ENCODE measurements at places on chromosomes 5 and 9.

GRCh38 chr9:130825351-130825651, 9.8 kb upstream of the ABL1 start:
- DNase-seq: no peak

DNA sequence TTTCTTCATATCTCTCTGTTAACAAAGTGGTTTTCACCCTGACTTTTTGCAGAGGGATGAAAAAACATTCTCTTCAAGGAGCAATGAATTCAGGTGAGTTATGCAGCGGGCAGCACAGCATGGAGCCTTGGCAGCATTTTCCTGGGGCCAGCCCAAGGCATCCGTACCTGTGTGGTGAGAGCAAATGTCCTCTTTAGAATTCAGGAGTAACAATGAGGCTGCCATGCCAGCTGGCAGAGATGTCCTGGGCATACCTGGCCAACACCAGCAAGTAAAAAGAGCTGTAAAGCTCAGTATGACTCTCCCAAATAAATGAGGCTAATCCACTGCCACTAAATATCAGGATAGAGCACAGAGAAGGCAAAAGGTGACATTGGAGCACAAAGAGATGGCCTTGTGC, 277.6 kb upstream of the TRPC7 start:
- DNase-seq: no peak

- no peak for DNase-seq
These were observed 60.5 kb upstream of the EDIL3 start for GRCh38 chr5:84445049-84445685.

DNA sequence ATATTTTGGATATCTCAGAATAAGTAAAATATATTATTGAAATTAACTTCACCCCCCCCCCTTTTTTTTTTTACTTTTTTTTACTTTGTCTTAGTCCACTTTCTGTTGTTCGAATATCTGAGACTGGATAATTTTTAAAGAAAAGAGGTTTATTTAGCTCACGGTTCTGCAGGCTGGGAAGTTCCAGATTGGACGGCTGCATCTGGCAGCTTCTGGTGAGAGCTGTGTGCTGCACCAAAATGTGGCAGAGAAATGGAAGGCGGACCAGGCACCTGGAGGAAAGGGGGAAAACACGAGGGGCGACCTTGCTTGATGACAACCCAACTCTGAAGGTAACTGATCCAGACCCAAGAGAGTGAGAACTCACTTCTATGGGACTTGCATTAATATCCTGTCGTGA, 5.6 kb upstream of the GMCL2 start:
- no peak for DNase-seq

DNA sequence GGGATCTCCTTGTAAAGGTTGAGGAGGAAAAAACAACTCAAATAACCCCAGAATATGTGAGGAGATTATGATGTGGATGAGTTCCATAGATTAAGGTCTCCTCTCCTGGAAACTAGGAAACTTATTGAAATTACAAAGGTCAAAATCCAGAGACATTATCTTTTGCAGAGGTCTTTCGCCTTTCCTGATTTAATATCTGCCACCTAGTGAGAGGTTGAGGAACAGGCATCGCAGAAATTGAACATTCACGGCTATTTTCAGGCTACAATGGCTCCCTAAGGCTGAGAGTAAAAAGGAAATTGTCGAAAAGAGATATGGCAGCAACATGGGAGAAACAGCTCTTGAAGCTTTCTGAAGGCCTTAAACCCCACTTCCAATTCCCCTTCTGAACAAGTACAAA, 127.5 kb upstream of the PLCXD3 start:
- no peak for DNase-seq

DNA sequence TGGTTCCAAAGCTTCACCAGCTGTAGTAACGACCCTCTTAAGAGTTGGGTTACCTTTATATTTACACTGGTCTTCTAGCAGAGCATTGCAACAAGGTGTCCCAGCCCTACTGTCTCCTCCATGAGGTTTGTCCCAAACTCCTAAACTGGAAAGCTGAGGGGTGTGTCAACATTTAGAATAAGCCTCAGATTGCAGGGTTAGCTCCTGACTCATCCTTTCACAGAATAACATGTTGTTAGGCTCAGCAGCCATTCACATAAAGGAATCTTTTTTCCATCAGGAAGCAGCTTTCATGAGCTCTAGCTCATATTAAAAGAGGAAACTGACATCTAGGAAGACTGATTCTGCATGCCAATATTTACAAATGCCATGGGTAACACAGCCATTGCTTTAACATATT, 238.7 kb downstream of the EFNA5 start:
- no peak for DNase-seq

DNA sequence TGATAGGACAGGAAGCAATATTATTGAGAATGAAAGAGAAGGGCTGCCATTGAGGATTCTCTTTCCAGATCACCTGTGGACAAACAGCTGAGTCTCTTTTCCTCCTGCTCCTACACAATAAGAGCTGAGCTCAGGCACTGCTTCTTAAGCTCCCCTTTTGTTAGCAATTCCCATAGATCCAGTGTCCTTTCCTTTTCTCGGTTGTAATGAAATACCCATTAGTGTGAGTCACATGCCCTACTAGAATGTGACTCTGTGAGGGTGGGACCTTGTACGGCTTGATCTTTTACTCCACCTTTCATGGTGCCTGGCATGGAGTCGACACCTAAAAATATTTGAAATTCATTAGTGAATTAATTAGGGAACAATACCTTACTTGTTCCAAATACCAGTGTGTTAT, 269.2 kb downstream of the NR3C1 start:
- no peak for DNase-seq

GRCh38 chr9:129223551-129224208, 45.6 kb upstream of the IER5L start:
- no peak for DNase-seq

- no peak for DNase-seq
These were observed 164.1 kb upstream of the MPDZ start for GRCh38 chr9:13443346-13444244.

DNA sequence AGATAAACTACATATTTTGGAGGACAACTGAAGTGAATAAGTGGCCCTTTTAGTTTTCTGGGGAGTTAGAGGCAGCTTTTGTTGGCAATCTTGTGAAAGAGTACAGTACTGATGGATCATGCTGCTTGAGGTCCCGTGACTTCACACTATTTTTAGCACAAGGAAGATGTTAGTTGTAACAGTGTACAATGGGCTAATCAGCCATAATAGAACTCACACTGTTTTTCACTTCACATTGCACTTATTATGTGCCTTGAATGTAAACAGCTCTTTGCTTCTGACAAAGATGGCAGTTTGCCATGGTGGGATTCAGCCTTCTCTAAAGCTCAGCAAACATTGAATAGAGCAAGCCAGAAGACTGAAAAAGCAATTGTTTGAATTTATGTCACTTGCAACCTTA, 176.7 kb upstream of the ZNF608 start:
- no peak for DNase-seq

DNA sequence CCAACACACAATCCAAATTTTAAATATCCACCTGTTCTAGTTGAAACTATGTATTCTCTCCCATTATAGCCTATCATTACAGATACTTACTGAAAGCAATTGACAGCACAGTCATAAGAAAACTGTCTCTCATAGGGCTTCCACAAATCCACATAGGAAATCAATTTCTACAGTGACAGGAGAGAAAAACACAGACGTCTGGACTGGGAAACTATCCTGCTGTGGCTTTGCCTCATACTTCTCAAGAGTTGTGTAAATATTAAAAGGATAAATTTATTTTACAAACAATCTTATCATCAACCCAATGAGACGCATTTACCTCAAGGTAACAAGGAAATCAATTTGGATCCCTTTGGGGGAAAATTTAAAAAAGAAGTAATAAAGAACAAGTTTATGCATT, 517.5 kb downstream of the EFNA5 start:
- no peak for DNase-seq

DNA sequence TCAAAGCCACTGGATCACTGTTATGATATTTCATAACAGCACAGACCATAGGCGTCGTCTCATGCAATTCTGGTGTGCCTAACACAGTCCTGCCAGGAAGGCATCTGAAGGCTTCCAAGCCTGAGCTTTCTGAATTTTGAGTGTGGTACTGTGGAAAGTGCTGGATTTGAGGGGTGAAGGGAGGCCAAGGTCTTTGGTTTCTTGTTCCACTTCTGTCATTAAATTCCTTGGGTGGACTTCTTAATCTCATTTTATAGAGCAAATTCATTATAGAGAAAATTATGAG, 441.3 kb upstream of the PIK3R1 start:
- no peak for DNase-seq

GRCh38 chr5:95644351-95645042, 2.1 kb upstream of the RFESD start:
- DNase-seq: peak; percentile 25

DNA sequence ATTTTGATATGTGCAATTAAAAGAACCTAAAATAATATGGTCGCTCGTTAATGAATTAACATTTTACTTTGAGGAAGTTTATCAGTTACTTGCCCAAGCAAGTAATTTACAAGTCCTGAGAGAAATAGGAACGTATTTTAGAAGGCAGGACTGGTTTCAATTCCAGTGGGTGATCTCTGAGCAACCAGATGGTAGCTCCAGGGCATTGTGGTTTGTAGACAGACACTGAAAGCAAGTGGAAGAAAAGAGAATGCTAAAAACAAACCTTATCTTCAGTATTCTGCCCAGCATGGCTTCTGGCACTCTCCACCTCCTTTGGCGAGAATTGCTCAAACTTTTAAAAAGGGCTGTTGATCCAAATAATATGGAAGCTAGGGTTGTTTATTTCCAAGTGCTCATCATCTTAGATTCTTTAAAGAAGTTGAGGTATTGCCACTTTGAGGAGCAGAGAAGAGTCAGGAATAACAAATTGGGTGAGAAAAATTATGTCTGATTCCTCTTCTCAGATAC, 31.8 kb upstream of the ERAP2 start:
- peak; percentile 11 for DNase-seq

DNA sequence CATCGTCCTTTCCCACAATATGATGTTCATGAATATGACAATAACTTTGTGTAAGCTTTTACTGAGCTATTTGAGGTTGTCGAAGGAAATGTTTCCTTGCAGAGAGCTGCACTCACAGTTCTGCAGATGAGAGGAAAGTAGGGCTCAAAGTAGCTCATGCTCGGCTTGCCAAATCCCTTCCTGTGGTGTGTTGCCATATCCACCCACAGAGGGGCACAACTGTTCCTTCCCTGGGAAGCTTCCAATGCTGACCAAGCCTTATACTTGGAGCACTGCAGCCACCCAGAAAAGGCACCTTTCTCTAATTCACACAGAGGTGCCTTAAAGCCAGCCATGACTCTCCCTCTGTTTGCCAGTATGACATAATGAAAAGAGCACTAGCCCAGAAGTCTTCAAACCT, 390.3 kb downstream of the CAAP1 start:
- no peak for DNase-seq

DNA sequence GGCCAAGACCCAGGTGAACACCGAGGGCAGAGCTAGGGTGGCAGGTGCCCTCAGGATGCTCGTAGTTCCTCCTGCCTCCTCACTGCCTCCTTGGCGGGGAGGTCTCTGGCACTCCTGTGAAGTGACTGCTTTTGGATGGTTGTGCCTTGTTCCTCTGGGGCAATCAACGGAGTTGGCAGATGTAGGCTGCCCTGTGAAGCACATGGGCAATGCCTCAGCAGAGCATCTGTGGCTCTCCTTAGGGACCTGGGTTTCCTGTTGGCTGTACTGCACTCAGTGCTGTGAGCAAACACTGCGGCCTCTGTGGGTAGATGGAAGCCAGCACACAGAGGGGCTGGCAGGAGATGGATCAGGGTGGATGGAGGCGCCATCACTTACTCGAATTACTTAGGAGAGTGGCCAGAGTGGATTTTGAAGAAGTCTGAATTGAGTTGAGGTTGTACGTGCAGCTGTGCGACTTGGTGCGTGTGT, 71.4 kb upstream of the COL5A1 start:
- no peak for DNase-seq

- no peak for DNase-seq
These were observed 181.7 kb upstream of the CD180 start for GRCh38 chr5:67378256-67378655.

DNA sequence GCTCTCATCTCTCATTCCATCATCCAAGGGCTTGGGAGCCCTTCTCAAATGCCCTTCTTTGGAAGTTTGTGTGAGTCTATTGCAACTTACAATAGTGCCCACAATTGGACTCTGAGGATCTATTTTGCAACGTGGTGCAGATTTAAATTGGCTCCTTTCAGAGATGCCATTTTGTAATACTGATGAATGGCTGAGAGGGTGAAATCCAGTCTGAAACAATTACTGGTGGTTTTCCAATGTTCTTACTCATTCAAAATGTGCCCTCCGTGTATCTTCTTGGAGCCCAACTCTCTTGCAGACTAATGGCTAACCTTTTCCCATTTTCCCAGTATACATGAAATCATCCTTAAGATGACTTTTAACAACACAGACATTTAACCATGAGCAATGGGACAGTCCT, 6.1 kb downstream of the ZNF462 start:
- DNase-seq: no peak

- no peak for DNase-seq
These were observed 15.1 kb downstream of the PSAT1 start for GRCh38 chr9:78311886-78312524.

Measured in bone marrow (tissue), 2 donors.